Activated CD8-positive, alpha-beta memory T cell treated with anti-CD3 and anti-CD28 coated beads for 1 hour (primary cell): ENCODE measurements at places on chromosomes 1 and 21.

DNA sequence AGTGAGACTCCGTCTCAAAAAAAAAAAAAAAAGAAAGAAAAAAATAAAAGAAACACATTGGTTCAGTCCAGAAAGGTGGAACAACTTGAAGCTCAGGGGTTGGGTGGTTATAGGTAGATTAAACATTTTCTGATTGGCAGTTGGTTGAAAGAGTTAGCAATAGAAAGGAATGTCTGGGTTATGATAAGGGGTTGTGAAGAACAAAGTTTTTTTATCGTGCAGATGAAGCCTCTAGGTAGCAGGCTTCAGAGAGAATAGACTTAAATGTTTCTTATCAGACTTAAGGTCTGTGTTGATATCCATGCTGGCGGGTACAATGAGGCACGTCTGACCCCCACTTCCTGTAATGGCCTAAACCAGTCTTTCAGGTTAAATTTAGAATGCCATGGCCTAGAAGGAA, 45.0 kb upstream of the PDE9A start:
- DNase-seq = no peak

DNA sequence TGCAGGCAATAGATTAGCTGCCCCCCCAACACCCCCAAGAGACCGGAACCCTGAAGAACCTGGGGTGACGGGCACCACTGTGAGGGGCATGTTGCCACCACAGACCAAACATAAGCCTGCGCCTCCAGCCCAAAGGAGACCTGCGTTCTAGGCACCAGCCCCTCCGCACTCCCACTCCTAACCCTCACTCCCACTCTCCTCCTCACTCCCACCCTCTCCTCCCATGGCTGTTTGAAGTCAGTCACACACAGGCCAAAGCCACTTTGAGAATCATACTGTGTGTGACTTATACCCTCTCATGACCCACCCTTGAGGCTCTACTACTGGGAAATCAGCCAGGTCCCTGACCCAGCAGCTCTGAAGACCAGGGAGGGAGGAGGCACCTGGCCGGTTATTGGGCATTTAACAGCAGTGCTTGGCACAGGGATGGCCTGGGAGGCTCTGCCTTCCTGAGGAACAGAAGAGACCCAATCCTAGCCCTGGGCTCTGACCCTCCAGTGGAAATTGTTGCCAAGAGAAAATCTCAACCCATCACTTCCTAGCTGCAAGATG, 43.5 kb downstream of the FBXO2 start:
- no peak for DNase-seq

DNA sequence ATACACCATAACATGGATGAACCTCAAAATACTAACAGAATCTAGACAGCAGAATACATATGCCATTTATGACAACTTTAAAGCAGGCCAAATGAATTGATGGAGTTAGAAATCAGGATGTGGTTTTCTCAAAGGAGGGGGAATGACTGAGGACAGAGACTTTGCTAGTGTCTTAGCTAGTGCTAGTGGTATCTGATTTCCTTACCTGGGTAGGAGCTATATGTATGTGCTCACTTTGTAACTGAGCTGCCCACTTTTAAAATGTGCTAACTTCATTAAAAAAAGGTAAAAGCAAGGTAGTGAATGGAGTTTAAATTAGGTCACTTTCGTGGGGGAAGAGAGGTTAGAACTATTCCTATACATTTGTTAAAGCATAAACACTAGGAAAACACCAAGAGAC, 2.6 kb downstream of the GTF2B start:
- no peak for DNase-seq

DNA sequence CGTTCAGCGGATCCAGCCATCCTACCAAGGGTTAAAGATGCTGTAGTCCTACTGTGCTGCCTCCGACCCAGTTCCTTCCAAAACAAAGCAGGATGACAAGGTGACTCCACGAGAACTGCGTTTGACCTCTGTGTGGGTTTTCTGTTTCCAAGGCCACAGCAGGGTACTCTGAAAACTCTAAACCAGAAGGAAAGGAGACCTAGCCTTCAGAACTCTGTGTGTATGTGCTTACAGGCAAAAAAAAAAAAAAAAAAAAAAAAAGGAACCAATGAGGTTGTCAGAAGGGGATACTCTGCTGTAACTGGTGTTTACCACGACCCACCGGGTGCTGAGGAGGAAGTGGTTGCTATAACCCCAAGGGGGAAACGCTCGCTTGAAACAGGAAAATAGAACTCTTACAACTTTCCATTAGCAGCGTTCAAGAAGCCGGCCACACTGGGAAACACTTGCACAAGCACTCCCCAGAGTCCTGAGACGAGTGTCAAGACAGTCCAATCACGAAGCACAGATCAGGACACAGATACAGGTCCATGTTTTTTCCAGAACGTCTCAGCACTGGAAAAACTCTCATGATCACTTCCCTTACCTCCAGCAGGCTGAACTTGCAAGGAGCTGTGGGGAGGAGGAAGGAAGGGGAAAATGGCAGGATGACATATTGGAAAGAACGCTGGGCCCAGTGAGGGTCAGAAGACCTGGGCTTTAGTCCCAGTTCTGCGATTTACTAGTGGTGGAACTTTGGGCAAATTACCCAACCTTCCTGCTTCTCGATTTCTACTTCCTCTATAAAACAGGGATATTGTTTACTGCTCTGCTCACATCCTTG, 64.0 kb downstream of the ITPKB start:
- peak; percentile 59 for DNase-seq

GRCh38 chr1:41025979-41026819, 4.7 kb upstream of the SLFNL1 start:
- no peak for DNase-seq

DNA sequence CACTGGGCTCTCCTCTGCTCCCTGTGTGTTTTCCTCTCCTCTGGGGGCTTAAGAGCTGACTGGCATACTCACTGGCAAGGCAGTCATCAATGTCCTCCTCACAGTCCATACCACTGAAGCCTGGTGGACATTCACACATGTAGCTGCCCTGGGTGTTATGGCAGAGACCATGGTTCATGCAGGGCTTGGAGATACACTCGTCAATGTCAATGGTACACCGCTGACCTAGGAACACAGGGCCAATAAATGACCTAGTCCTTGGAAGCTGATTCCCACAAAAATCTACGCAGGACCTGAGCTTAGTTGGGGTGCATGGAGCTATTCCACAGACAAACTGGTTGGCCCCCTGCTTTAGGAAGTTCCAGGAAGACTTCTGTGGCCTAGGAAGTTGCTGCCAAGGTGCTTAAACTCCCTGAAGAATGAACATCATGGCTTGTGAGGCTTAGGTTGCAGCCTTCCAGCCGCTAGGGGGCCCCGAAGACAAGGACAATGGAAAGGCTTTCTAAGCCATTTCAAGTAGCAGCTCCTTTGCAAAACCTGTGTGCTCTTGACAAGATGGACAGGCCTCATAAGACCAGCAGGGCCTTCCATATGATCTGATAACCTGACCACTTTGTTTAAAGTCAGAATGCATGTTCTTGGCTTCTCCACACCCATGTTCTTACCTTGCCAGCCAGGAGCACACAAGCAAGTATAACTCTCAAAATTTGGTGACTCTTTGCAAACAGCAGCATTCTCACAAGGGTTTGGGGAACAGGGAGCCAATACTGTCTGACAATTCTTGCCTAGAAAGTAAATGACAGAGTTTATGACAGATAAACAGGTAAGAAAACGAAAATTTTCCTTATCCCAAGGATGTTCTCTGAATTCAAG, 52.3 kb upstream of the ADAM30 start:
- peak; percentile 10 for DNase-seq

DNA sequence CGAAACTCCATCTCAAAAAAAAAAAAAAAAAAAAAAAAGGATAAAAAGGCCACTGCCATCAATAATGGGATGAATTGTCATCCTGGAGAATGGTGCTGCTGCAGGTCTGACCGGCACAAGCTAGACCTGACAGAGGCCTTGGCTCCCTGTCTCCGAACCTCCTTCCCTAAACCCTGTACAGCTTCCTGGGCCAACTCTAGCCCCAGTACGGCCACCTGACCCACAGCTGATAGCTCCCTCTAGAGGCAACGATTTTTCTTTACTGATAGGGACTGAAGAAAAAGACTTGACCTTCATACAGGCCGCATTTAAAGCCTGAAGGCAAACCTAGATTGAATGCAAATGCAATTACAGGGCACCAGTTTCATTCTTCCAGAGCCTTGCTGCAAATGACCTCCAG, 30.7 kb downstream of the NOL9 start:
- DNase-seq = no peak

DNA sequence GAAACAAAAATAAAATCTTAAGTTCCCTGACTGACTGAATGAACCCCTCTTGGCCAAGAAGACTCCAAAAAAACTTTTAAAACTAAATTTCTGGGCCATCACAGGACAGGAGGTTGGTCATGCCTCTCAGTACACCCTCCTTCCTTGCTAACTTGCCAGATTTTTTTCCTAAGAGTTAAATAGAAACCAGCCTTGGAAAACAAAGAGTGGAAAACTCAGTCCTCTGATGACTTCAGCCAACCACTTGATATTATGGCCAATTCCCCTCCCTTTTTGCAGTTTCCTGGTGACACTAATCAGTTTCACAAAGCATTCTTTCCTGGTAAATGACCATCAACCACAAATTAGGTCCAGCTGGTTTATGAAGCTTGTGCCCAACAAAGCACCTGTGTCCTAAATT, 134.8 kb downstream of the ZNF648 start:
- no peak for DNase-seq

DNA sequence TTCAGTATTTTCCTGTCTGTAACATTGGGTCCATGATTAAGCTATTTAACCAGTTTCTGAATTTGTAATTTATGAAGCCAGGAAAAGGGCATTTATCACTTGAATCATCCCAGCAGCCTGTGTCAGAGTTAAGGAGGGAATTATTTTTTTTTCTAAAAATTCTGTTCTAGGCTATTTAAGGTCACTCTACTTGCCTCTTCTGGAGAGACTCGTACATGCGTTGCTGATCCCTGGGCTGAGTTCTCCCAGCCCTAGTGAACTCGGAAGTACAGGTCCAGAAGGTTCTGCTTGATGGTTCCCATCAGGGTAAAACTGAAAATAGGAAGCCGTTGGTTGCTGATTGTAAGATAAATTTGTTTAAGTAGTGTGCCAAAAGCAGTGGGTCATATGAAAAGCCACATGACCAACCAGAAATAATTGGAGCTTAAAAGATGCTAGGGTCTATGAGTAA, 90.7 kb downstream of the GPR88 start:
- DNase-seq = no peak

- DNase-seq = no peak
Observed at GRCh38 chr1:45953934-45954847, 150.8 kb downstream of the MAST2 start.

DNA sequence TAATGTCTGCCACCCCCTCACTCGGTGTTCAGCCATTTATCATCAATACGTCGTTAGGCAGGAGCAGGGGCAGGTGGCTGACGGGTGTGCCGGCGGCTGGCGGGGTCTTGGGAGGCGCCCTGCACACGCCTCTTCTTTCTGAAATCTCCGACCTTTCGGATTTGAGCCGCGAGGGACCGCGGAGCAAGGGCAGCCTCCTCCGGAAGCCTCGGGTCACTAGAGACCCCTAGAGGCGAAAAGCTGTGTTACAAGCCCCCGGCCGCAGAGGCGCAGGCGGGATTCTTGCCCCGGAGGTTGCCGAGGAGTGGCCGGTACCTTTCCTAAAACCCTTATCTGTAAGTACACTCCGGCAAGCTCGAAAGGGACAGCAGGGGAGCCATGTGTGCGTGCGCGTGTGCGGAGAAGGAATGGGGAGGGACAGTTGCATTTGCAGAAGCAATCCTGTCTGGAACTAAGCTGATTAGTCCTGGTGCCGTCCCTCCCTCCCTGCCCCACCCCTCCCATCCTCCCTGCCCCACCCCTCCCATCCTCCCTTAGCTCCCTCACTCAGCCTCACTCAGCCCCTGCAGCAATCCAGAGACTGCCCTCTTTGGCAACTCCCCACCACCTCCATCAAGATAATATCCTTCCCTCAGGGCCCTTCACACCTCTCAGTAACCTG, 11.0 kb downstream of the BRINP2 start:
- no peak for DNase-seq

GRCh38 chr1:37476460-37477197, 2.2 kb downstream of the ZC3H12A start:
- no peak for DNase-seq

GRCh38 chr1:174812016-174812415, 187.7 kb upstream of the CACYBP start:
- no peak for DNase-seq

DNA sequence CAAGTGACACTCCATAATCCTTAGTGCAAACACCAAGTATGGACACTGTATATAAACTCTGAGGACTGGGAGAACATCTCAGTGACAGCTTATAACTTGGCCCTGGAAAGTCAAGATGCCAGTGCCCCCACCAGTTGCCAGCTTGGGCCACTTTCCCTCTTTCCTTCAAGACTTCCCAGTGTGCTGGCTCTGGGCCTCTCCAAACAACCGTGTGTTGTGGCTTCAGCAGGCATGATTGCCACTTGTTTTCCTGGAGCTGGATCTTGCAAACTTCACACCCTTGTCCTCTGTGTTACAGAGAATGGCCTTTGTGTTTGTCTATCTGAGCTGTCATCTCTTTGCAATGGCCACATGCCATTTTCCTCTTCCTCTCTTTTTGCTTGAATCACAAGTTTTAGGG, 37.0 kb downstream of the CCDC185 start:
- no peak for DNase-seq

DNA sequence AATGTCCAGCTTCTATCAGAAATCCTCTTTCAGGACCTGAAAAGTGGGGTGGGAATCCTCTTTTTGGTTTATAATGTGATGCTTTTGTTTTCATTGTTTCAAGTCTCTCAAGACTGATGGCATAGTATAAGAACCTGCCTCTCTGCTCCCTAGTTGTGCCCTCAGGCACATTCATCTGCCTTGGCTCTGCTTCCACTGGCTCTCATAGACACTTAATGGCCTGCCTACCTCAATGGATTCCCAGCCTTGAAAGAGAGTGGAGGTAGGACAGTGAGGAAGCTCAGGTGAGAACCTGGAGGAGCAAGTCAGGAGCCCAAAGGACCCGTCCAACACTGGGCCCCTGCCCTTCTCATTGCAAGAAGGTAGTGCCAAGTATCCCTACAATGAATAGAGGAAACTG, 4.8 kb downstream of the TTLL7 start:
- no peak for DNase-seq

- no peak for DNase-seq
Observed at GRCh38 chr1:244974550-244974949, 110.2 kb upstream of the HNRNPU start.

- no peak for DNase-seq
Observed at GRCh38 chr1:93172778-93173177, 7.4 kb downstream of the TMED5 start.
